ENCODE measurements at places on chromosomes 2 and 18. TPM values are rescaled to one million over a fixed set of nuclear protein-coding genes. Genes with fewer than 3 reads are reported as not detected.

OSBPL6 gene
- 7.2 TPM for total RNA-seq

FAM117B gene
- 1.2 TPM for total RNA-seq

CRYGD gene
- total RNA-seq = not detected

HNMT gene
- total RNA-seq = 1.4 TPM

All from A549 treated with ZK216348 at 1 μM for 4 hours (cell line).